Heart right ventricle (tissue), 16 donors: ENCODE measurements at places on chromosomes 7 and 10. TPM values are rescaled to one million over a fixed set of nuclear protein-coding genes. Genes with fewer than 3 reads are reported as not detected.

CDK14 gene
- 18.4 TPM for total RNA-seq

ZNF25 gene
- total RNA-seq, result 22.9 TPM

CCZ1B gene
- 13.1 TPM for total RNA-seq

MET gene
- 15.3 TPM for total RNA-seq

DNA sequence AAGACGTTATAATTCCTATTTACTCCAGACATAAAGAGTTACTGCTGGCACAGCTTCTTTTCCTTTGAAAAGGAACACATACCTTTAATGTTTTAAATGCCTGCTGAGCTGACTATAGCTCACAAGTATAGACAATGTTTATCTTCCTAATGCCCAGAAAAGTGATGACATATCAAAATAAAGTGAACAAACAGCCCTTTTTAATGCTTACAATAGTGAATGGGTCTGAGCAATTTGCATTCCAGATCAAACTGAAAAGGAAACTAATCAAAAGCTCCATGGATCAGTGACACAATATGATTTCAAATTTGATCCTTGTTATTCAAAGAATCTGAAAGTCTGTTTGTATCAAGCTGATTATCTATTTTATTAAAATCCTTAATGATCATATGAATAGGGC, 233.6 kb upstream of the SEMA3E start:
- DNase-seq, result no peak

- no peak for DNase-seq
Measured at GRCh38 chr7:94062372-94062771, 58.2 kb upstream of the BET1 start.

GRCh38 chr7:26841003-26841739, 23.2 kb downstream of the SKAP2 start:
- no peak for DNase-seq

OR6V1 gene
- total RNA-seq, result not detected
